Activated naive CD4-positive, alpha-beta T cell treated with anti-CD3 and anti-CD28 coated beads, Interleukin-2, amount 10 ng/mL, durations not matched to agents 5 hours and 36 hours (primary cell): ENCODE measurements at places on chromosomes 4 and X. TPM values are rescaled to one million over a fixed set of nuclear protein-coding genes. Genes with fewer than 3 reads are reported as not detected.

ZCCHC13 gene
- total RNA-seq, result not detected

IL21 gene
- 0.50 TPM for total RNA-seq

LRBA gene
- 51.0 TPM for total RNA-seq

MAGEA8 gene
- not detected for total RNA-seq

MUC7 gene
- not detected for total RNA-seq

CTAG2 gene
- total RNA-seq, result not detected

SPANXA2 gene
- total RNA-seq, result not detected

ZCCHC12 gene
- not detected for total RNA-seq

TLR10 gene
- 0.19 TPM for total RNA-seq

CAPN6 gene
- not detected for total RNA-seq

GPC3 gene
- 1.1 TPM for total RNA-seq

ZNF275 gene
- 29.5 TPM for total RNA-seq

ANOS1 gene
- not detected for total RNA-seq

IL2RG gene
- total RNA-seq, result 518 TPM

GLUD2 gene
- total RNA-seq, result 0.29 TPM

HELT gene
- total RNA-seq, result not detected

CPZ gene
- 0.45 TPM for total RNA-seq

BRS3 gene
- total RNA-seq, result not detected

ALAS2 gene
- total RNA-seq, result not detected

PCDH19 gene
- not detected for total RNA-seq

SULT1E1 gene
- not detected for total RNA-seq

CENPVL1 gene
- not detected for total RNA-seq

IL9R gene
- 21.9 TPM for total RNA-seq

LRIT3 gene
- 0.19 TPM for total RNA-seq

CDKN2AIP gene
- 27.7 TPM for total RNA-seq

MGARP gene
- not detected for total RNA-seq

MAP7D2 gene
- total RNA-seq, result 0.15 TPM

P2RY4 gene
- total RNA-seq, result 0.14 TPM

SCRG1 gene
- not detected for total RNA-seq

MAGEA2B gene
- not detected for total RNA-seq

ADRA2C gene
- total RNA-seq, result not detected

NDP gene
- total RNA-seq, result not detected

SPANXD gene
- total RNA-seq, result not detected

RBMXL3 gene
- total RNA-seq, result not detected

CCDC160 gene
- total RNA-seq, result not detected

CDX4 gene
- total RNA-seq, result not detected

PNMA3 gene
- total RNA-seq, result 4.9 TPM

CENPE gene
- 42.8 TPM for total RNA-seq

MAOB gene
- total RNA-seq, result not detected

ATP2B3 gene
- total RNA-seq, result 0.05 TPM

SUV39H1 gene
- 24.2 TPM for total RNA-seq

DOCK11 gene
- total RNA-seq, result 83.2 TPM

PAGE4 gene
- total RNA-seq, result not detected

CXCL3 gene
- total RNA-seq, result not detected

TENM3 gene
- not detected for total RNA-seq

ANXA10 gene
- not detected for total RNA-seq
